ENCODE measurements at places on chromosomes 4 and X. TPM values are rescaled to one million over a fixed set of nuclear protein-coding genes. Genes with fewer than 3 reads are reported as not detected.

- DNase-seq, result no peak
Measured at GRCh38 chr4:8314691-8315255, 45.2 kb downstream of the HTRA3 start.

DNA sequence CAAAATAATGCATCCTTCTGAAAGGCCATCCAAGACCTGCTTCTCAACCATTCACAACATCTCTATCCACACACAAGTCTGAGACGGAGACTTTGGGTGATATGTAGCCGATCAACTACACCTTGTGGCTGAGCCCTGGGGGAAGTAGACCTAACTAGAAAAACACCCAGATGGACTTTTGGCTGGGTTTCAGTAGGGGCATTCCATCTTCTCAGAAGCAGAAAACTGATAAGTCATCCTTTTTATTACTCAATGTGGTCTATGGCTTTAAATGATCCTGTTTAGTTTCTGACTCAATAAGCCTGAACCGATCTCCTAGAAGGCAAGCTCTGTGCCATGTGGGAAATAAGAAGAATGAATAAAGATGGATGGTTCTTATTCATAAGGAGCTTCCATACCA lies 82.5 kb upstream of the AFF2 start:
- no peak for DNase-seq

DNA sequence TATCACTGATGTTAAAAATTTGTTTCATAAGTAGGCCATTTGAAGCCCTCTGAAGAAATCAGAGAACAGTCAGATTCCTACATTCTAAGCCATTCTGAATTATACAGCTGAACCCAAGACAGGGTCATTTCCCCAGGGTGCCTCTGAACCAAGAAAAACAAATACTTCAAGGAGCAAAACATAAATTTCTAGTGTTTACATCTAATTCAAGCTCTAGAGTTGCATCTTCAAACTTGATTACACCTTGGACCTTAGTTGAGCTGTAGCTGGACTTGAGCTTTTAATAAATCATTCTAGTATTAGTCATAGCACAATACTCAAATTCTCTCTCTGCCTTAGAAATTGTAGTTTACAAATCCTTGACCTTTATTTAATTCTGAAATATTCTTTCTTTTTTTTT lies 87.6 kb upstream of the IL15 start:
- no peak for DNase-seq

The FAM47A gene
- not detected for total RNA-seq

- no peak for DNase-seq
Measured at GRCh38 chr4:16669036-16669435, 229.4 kb downstream of the LDB2 start.

DNA sequence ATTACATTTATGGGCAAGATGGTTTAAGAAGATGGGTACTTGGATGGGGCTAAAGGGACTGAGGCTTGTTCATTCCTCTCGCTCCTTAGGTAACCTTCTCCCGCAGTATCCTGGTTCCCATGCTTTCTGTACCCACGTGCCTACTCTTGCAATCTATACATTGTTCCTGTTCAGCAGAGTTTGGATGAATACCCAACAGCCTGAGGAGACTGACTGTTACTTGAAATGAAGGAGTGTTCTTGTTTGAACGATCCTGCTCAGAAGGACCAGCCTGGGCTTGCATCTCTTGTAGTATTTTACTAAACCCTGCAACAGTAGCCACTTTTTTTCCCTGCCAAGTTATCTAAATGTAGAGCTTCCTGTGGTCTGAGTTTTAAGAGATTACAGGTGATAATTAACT lies 33.7 kb upstream of the ADH6 start:
- no peak for DNase-seq

The LRAT gene
- total RNA-seq, result not detected

The TSPYL2 gene
- total RNA-seq, result 10.1 TPM

GRCh38 chr4:83266689-83267088 lies 17.9 kb downstream of the COQ2 start:
- DNase-seq, result no peak

DNA sequence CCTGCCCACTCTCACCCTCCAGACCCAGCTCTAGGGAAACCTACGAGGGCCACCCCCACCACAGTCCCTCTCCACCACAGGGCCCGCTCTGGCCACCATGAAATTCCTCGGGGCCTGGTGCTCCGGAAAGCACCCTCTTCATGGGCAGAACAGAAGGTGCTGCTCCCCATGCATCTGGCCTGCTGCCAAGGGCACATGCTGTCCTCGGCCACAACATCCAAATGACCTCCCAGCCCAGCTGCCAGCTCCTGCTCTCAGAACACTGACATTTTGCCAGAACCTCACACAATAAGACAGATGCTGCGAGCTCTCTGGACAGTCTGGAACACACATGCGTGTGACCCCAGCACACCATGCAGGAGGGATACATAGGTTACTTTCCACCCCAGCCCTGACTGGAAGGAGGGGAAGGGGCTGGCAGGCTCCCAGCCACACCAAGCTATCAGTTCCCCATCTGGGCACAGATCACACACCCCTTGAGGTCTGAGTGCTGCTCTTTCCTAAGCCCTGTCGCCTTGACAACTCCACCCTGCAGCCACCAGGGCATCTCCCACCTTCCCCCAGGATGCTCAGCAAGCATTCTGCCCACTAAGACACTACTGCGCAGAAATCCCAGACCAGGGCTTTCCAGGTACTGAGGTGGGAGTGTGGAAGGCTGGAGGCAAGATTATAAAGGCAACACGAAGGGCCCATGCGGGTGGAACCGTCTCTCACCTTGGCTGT lies 5.8 kb downstream of the CCNQ start:
- DNase-seq, result no peak

The SMARCA5 gene
- total RNA-seq, result 37.5 TPM

DNA sequence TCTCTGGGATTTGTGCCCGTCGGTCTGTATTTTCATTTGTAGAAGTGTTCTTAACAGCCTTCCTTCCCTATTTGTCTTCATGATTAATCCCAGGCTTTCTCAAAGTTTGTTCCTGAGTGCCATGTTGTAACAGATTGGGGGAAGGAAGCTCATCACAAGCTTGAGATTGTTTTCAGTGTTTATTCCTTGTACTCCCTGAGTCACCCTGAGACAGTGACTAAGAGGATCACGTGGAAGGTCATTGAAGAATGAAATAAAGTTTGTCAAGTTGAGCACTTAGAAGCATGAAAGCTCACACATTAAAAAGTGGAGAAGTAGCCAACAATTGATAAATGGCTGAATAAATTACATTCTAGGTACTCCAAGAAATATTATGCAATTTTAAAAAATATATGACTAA lies 153.5 kb upstream of the FAM241A start:
- no peak for DNase-seq

The TRPC5OS gene
- not detected for total RNA-seq

DNA sequence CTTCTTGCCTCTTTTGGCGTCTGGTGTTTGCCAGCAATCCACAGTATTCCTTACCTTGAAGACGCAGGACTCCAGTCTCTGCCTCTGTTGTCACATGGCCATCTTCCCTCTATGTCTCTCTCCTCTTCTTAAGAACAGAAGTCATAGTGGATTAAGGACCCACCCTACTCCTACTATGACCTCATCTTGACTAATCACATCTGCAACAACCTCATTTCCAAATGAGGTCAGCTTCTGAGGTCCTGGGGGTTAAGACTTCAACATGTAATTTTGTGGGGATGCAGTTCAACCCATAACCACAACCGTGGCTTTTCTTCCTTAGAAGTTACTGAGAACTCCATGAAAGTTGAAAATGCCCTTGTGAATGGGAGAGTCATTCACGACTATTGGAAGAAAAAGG lies 23.3 kb downstream of the TLR8 start:
- DNase-seq, result no peak

DNA sequence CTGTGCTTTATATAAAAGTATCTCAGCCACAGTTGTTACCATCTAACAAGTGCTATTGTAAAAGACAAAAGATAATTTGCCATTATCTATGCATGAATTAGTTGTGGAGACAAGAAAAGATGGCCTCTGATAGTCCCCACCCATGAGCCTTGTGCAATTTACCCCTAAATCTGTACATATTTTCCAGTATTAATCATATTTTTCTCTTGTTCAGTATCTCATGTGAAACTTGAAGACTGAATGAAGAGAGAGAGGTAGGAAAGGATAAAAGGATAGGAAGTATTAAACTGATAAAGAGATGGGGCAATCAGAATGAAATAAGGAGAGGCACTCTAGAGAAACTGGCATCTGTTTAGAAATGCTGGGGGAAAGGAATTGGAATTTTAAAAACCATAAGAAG lies 3.7 kb downstream of the MYOZ2 start:
- no peak for DNase-seq

The ZNF711 gene
- 3.8 TPM for total RNA-seq

DNA sequence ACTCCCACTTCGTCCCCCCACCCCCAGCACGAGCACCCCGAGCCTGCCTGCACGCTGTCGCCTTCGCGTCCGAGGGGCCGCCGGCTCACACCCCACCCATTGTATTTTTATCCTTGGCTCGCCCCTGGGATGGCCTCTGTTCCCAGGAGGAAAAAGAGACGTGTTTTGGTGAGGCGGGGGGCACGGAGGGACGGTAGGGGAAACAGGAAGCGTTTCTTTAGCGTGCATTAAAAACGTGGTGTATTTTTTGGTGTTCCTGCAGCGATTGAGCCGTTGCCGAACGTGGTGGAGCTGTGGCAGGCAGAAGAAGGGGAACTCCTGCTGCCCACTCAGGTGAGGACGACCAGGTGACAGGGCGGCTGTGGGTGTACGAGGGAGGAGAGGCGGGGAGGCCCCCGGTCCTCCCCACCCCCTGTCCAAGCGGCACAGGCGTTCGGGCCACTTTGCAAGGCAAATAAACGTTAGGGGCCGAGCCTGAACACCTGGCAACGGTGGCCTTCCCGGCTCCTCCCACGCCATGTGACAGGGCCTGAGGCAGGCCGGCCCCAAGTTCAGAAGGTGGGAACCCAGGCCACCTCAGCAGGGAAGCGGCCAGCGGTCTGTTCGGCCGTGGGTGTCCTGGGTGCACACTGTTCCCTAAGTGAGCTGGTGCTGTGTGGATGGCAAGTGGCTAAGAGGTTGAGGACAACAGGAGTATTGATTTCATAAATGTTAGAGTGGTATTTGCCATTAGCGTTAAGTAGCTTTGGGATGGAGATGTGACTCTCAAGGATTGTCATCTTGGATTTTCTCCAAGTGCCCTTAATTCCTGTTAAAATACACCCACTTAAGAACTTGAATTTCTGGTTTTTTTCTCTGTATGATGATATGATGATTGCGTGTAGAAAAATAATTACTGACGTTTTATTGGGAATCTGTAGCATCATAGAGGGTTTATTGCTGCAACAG lies 1.1 kb downstream of the TMEM131L start:
- DNase-seq, result peak; percentile 52

The C4orf54 gene
- not detected for total RNA-seq

- no peak for DNase-seq
Measured at GRCh38 chrX:24355095-24355494, 5.3 kb upstream of the SUPT20HL1 start.

The PAGE4 gene
- total RNA-seq, result 1.1 TPM

DNA sequence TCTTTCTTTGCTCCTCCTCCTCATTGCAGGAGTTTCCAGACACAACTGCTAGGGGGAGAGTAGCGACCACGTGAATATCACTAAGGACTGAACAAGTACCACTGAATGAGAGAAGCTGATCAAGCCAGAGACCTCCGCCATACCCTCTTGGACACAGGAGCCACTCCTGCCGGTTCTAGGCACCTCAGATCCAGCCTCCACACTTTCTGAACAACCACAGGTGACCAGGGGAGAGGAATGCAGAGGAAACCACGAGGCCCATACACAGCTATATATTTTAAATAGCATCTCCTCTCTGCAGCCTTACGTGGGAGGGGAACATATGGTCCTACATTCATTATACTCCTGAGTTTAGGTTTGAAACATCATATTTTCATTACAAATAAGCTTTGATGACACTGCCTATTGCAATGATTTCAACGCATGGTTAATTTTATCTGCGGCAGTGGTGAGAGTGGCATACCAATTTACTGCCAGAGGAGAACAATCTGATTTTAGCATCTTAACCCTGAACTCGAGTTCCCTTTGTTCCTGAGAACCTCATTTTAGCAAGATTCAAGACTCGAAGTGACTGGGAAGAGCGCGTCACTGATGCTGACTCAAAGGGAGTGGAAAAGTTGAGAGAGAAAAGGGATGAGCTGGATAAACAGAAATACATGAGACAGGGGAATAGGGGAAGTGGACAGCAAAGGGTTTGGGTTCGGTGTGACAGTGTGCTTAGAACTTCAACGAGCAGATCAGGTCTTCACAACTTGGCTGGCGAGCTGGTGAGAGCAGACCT lies 231.7 kb upstream of the PPARGC1A start:
- no peak for DNase-seq

DNA sequence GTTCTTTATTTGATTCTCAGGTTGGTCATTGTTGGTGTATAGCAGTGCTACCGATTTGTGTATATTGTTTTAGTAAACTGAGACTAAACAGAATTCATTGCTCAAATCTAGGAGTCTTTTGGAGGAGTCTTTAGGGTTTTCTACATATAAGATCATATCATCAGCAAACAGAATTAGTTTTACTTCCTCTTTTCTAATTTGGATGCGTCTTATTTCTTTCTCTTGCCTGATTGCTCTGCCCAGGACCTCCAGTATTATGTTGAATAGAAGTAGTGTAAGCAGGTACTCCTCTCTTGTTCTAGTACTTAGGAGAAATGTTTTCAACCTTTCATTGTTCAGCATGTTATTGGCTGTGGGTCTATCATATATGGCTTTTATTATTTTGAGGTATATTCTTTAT lies 92.6 kb downstream of the IQCM start:
- DNase-seq, result no peak

- no peak for DNase-seq
Measured at GRCh38 chr4:32932156-32932555, 2212.0 kb downstream of the PCDH7 start.

DNA sequence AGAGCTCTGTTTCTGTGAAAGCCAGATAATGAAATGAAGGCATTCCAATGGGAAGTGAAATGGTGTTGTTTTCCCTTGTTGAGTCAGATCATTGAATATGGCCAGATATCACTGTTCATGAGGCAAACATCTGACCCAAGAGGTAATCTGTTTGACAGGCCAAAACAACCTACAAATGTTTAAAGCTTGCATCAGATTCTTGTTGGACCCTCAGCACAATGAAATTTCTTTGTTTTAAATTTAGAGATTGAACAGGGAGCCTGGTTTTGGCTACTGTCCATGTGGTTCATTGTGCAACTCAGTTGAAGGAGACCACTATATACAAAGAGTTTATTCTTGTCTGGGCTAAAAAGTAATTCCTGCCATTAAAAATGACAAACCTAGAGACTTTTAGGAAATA lies 159.1 kb downstream of the AFF2 start:
- DNase-seq, result no peak

The ZFP42 gene
- total RNA-seq, result not detected

The CFAP99 gene
- total RNA-seq, result not detected

DNA sequence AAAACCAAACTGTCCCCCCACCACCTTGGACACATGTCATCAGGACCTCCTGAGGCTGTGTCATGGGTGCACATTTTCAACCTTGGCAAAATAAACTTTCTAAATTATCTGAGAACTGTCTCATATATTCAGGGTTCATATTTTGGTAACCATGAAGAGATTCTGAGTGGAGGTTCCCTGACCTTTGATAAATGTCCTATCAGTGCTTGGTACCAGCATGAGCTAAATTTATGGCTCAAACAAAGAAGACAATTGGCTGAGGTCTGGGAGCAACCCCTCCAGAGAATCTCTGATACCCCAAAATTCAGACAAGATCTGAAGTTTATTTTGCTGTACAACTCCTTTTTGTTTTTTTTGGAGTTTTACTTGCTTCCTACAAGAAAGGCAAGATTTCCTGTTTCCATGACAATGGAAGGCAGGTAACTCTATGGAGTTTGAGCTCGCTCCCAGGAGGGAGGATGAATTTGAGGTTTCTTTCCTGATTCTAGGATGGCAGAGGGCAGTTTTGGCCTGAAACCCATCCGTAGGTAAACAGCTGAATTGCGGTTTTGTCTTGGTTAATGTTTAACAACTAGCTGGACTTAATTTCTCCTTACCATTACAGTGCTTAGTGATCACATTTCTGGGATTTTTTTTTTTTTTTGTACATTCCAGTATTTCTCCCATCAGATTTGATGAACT lies 14.5 kb downstream of the UGT2B15 start:
- DNase-seq, result peak; percentile 91
